Ascending aorta (tissue), 2 donors: ENCODE measurements at places on chromosomes 1 and 21. TPM values are rescaled to one million over a fixed set of nuclear protein-coding genes. Genes with fewer than 3 reads are reported as not detected.

- H3K27me3 ChIP-seq, result no peaks in the 10 kb centered on the region
- H3K27ac ChIP-seq, result no peak overlapping the region
- H3K36me3 ChIP-seq, result no peaks in the 10 kb centered on the region
- H3K4me3 ChIP-seq, result no peak overlapping the region
Measured at GRCh38 chr1:209291715-209292114, 291.8 kb upstream of the CAMK1G start.

Gene NID1
- 172 TPM for total RNA-seq

GRCh38 chr1:201714542-201715329 lies 114.2 kb upstream of the IPO9 start:
- H3K4me1 ChIP-seq, result peaks cover 65% of the 10 kb centered on the region
- peak; percentile 99 for DNase-seq
- H3K27ac ChIP-seq, result peak overlapping the region; percentile 97
- peak overlapping the region; percentile 40 for H3K4me3 ChIP-seq
- peaks cover 7% of the 10 kb centered on the region for H3K36me3 ChIP-seq

DNA sequence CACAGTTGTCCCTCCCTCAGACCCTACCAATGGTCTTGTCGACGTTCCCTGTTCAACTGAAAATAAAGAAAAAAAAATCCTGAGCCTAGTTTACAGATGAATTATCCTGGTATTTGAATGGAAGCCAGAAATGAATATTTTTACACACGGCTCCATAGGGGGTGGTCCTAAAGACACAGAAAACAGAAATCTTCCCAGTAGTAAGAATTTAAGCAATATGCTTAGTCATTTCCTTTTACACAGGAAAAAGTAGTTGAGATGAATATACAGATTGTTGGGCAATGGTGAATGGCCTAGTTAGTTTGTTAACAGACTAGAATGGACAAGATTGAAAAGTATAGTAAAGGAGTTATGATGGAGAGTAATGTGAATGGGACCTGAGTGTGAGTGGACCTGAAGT lies 67.4 kb downstream of the RGS18 start:
- H3K27me3 ChIP-seq, result no peaks in the 10 kb centered on the region

Gene SELENON
- 208 TPM for total RNA-seq

GRCh38 chr1:230385158-230385450 lies 41.0 kb downstream of the PGBD5 start:
- no peak for DNase-seq
- no peaks in the 10 kb centered on the region for H3K4me1 ChIP-seq
- no peak overlapping the region for H3K27ac ChIP-seq
- no peaks in the 10 kb centered on the region for H3K36me3 ChIP-seq

GRCh38 chr1:93114391-93114790 lies 35.3 kb downstream of the MTF2 start:
- H3K27me3 ChIP-seq, result no peaks in the 10 kb centered on the region
- peaks cover 9% of the 10 kb centered on the region for H3K4me1 ChIP-seq
- H3K27ac ChIP-seq, result no peak overlapping the region

- DNase-seq, result no peak
- no peaks in the 10 kb centered on the region for H3K36me3 ChIP-seq
- no peak overlapping the region for H3K4me3 ChIP-seq
- H3K4me1 ChIP-seq, result no peaks in the 10 kb centered on the region
- H3K27ac ChIP-seq, result no peak overlapping the region
Measured at GRCh38 chr21:45747802-45748445, 104.4 kb downstream of the PCBP3 start.

GRCh38 chr1:79711001-79711431 lies 704.5 kb upstream of the ADGRL4 start:
- H3K27me3 ChIP-seq, result no peaks in the 10 kb centered on the region
- no peaks in the 10 kb centered on the region for H3K36me3 ChIP-seq
- no peak overlapping the region for H3K27ac ChIP-seq
- H3K4me1 ChIP-seq, result no peaks in the 10 kb centered on the region
- no peak overlapping the region for H3K4me3 ChIP-seq
- no peak for DNase-seq

Gene BRDT
- not detected for total RNA-seq

Gene USP16
- total RNA-seq, result 7.2 TPM

- H3K36me3 ChIP-seq, result no peaks in the 10 kb centered on the region
- H3K27ac ChIP-seq, result no peak overlapping the region
- H3K27me3 ChIP-seq, result no peaks in the 10 kb centered on the region
- DNase-seq, result no peak
- no peak overlapping the region for H3K4me3 ChIP-seq
Measured at GRCh38 chr1:27645071-27645415, 10.1 kb upstream of the FGR start.

Gene SIM2
- total RNA-seq, result not detected

- no peaks in the 10 kb centered on the region for H3K36me3 ChIP-seq
- no peak overlapping the region for H3K27ac ChIP-seq
- no peak for DNase-seq
- no peak overlapping the region for H3K4me3 ChIP-seq
- no peaks in the 10 kb centered on the region for H3K4me1 ChIP-seq
Measured at GRCh38 chr1:214476986-214477870, 74.2 kb downstream of the PTPN14 start.

- peak overlapping the region; percentile 87 for H3K4me3 ChIP-seq
- H3K27ac ChIP-seq, result peak overlapping the region; percentile 65
- peak; percentile 32 for DNase-seq
- H3K36me3 ChIP-seq, result no peaks in the 10 kb centered on the region
- H3K4me1 ChIP-seq, result peaks cover 3% of the 10 kb centered on the region
Measured at GRCh38 chr1:231626951-231627614, 493 bp downstream of the DISC1 start.
